Activated CD4-positive, alpha-beta T cell treated with anti-CD3 and anti-CD28 coated beads for 36 hours (primary cell): ENCODE measurements at places on chromosomes 11 and 22. TPM values are rescaled to one million over a fixed set of nuclear protein-coding genes. Genes with fewer than 3 reads are reported as not detected.

Gene ASRGL1
- total RNA-seq = 1.3 TPM

- no peak overlapping the region for H3K4me3 ChIP-seq
- H3K4me1 ChIP-seq = peaks cover 60% of the 10 kb centered on the region
- no peaks in the 10 kb centered on the region for H3K27me3 ChIP-seq
These were observed 2.6 kb upstream of the FTH1 start for GRCh38 chr11:61969838-61970662.

GRCh38 chr22:41976070-41976901, 7.0 kb downstream of the SEPTIN3 start:
- H3K27me3 ChIP-seq = peaks cover 39% of the 10 kb centered on the region
- peaks cover 11% of the 10 kb centered on the region for H3K4me1 ChIP-seq
- peak overlapping the region; percentile 66 for H3K4me3 ChIP-seq
- DNase-seq = peak; percentile 69
- peak overlapping the region; percentile 24 for H3K27ac ChIP-seq

- no peak for DNase-seq
- no peaks in the 10 kb centered on the region for H3K36me3 ChIP-seq
- no peak overlapping the region for H3K4me3 ChIP-seq
These were observed 1416.1 kb downstream of the TBC1D22A start for GRCh38 chr22:48178536-48178935.

Gene OR52I1
- not detected for total RNA-seq

Gene MS4A1
- not detected for total RNA-seq

- no peak overlapping the region for H3K27ac ChIP-seq
- no peak for DNase-seq
- H3K36me3 ChIP-seq = no peaks in the 10 kb centered on the region
These were observed 471.1 kb downstream of the TBC1D22A start for GRCh38 chr22:47233316-47234243.

Gene CASP4
- total RNA-seq = 48.8 TPM

GRCh38 chr11:29482510-29482909, 534.3 kb downstream of the KCNA4 start:
- H3K4me1 ChIP-seq = no peaks in the 10 kb centered on the region
- no peaks in the 10 kb centered on the region for H3K27me3 ChIP-seq
- no peak overlapping the region for H3K4me3 ChIP-seq
- no peak overlapping the region for H3K27ac ChIP-seq

- H3K27ac ChIP-seq = no peak overlapping the region
- no peak overlapping the region for H3K4me3 ChIP-seq
- no peaks in the 10 kb centered on the region for H3K36me3 ChIP-seq
- no peak for DNase-seq
- no peaks in the 10 kb centered on the region for H3K4me1 ChIP-seq
- H3K27me3 ChIP-seq = peaks cover 2% of the 10 kb centered on the region
These were observed 7.7 kb upstream of the DGAT2 start for GRCh38 chr11:75760710-75761493.

- no peak for DNase-seq
- no peaks in the 10 kb centered on the region for H3K36me3 ChIP-seq
- H3K4me3 ChIP-seq = no peak overlapping the region
- peaks cover 2% of the 10 kb centered on the region for H3K4me1 ChIP-seq
- H3K27me3 ChIP-seq = peaks cover 10% of the 10 kb centered on the region
- no peak overlapping the region for H3K27ac ChIP-seq
These were observed 7.9 kb upstream of the DTX4 start for GRCh38 chr11:59164028-59164427.

Gene KCNA4
- total RNA-seq = not detected

- H3K27ac ChIP-seq = no peak overlapping the region
- H3K4me3 ChIP-seq = no peak overlapping the region
- H3K4me1 ChIP-seq = no peaks in the 10 kb centered on the region
- H3K27me3 ChIP-seq = no peaks in the 10 kb centered on the region
These were observed 1054.7 kb upstream of the CNTN5 start for GRCh38 chr11:97965849-97966646.

Gene EHF
- total RNA-seq = 0.25 TPM

DNA sequence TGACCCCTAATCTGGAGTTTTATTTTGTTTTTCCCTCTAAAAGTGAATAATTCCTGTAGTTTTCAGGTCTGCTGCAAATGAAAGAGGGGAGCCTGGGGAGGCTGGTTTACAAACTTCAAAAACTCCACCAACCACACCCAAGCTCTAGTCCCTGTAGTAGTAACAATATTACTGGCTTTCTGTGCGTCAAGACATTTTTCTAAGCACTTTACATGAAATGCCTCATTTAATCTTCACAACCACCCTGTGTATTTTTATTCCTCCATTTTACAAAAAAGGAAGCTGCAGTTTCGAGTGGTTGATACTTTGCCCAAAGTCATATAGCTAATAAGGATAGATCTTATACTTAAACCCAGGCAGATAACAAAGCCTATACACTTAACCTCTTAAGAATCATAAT, 23.5 kb downstream of the CTNND1 start:
- no peaks in the 10 kb centered on the region for H3K36me3 ChIP-seq
- no peak overlapping the region for H3K27ac ChIP-seq
- no peak overlapping the region for H3K4me3 ChIP-seq
- H3K4me1 ChIP-seq = peaks cover 7% of the 10 kb centered on the region

Gene TCF20
- 64.1 TPM for total RNA-seq

DNA sequence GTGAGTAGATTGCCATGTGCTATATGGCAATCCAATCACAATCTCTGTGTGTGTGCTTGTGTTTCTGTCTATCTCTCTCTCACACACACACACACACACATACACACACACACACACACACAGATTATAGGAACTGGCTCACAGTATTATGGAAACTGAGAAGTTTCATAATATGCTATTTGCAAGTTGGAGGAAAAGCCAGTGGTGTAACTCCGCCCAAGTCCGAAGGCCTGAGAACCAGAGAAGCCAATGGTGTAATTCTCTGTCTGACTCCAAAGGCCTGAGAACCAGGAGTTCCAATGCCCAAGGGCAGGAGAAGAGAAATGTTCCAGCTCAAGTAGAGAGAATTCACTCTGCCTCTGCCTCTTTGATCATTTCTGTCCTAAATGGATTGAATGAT, 37.2 kb downstream of the GLYATL2 start:
- no peaks in the 10 kb centered on the region for H3K36me3 ChIP-seq
- no peak for DNase-seq
- H3K27me3 ChIP-seq = peaks cover 14% of the 10 kb centered on the region
- no peak overlapping the region for H3K27ac ChIP-seq

GRCh38 chr11:125165111-125165842, 726 bp downstream of the PKNOX2 start:
- peak overlapping the region; percentile 73 for H3K4me3 ChIP-seq
- peak; percentile 27 for DNase-seq
- H3K36me3 ChIP-seq = no peaks in the 10 kb centered on the region
- H3K27me3 ChIP-seq = peaks cover 59% of the 10 kb centered on the region
- peaks cover 18% of the 10 kb centered on the region for H3K4me1 ChIP-seq
- peak overlapping the region; percentile 51 for H3K27ac ChIP-seq
